ENCODE measurements at places on chromosomes 7 and 10.

DNA sequence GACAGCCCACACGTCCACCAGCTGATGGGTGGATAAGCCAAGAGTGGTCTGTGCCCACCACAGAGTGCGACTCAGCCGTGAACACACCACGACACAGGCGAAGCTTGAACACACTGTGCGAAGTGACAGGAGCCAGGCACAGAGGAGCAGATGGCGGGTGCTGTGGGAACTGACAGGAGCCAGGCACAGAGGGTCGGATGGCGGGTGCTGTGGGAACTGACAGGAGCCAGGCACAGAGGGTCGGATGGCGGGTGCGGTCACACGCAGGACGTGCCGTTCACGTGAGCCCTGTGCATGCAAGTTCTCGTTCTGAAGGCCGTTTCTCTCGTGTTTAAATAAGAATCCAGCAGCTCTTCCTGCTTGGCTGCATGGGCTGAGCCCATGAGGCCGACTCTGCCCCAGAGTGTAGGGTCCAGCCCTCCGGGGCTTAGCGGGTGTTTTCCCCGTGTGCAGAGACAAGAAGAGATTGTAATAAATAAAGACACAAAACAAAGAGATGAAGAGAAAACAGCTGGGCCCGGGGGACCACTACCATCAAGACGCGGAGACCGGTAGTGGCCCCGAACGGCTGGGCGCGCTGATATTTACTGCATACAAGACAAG lies 5.9 kb upstream of the ADAP1 start:
- DNase-seq = no peak

DNA sequence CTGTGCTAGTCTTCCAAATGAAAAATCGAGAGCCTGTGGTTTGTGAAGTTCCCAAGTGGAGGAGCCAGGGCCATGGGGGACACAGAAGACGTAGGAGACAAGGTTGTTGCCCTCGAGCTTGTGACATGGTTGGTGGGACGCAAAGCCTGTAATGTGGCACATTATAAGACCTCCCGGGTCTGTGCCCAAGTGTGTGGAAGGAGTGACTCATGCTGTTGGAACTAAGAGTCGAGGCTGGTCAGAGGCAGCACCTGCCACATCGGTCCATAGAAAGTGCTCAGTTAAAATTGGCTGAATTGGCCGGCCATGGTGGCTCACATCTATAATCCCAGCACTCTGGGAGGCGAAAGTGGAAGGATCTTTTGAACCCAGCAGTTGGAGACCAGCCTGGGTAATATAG lies 27.0 kb upstream of the PODXL start:
- DNase-seq = no peak

DNA sequence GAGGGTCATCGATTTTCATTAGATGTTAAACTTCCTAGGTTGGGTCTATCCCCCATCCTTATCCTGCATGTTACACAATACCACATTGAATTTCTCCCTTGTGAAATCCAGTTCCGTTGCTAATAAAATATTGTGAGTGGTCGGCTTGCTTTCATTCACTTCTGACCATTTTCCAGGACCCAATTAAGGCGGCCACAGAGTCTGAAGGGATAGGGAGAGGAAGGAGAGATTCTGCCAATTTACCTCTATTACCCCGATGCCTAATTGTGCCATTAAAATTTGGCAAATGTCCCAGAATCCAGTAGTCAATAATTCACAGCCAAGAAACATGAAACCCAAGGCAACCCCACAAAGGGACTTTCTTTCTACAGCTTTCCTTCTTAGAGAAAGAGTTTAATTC lies 129.9 kb downstream of the IPMK start:
- no peak for DNase-seq

- no peak for DNase-seq
Measured at GRCh38 chr10:117005026-117005526, at the start of gene SHTN1. SHTN1 (minus strand) TSS chr10:117005187; CDS start chr10:117005079, 108 bp downstream.

DNA sequence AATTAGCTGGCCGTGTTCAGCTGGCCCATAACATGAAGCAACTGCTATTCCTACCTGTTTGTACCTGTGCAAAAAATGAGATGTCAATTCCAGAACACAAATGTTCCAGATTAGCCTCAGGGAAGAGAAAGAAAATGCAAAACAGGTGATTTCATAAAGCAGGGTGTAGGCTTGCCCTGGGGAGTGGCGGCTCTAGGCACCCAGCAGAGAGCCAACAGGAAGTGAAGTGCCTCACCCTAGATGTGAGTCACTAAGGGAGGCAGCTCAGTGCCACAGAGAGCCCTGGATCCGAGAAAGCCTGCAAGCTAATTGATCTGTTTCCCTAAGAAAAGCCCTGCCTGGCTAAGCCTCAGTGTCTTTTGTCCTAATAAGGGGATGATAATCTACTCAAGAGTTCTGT lies 240.0 kb downstream of the ARHGAP21 start:
- DNase-seq = no peak

GRCh38 chr10:30032125-30032524 lies 27.3 kb downstream of the JCAD start:
- no peak for DNase-seq

DNA sequence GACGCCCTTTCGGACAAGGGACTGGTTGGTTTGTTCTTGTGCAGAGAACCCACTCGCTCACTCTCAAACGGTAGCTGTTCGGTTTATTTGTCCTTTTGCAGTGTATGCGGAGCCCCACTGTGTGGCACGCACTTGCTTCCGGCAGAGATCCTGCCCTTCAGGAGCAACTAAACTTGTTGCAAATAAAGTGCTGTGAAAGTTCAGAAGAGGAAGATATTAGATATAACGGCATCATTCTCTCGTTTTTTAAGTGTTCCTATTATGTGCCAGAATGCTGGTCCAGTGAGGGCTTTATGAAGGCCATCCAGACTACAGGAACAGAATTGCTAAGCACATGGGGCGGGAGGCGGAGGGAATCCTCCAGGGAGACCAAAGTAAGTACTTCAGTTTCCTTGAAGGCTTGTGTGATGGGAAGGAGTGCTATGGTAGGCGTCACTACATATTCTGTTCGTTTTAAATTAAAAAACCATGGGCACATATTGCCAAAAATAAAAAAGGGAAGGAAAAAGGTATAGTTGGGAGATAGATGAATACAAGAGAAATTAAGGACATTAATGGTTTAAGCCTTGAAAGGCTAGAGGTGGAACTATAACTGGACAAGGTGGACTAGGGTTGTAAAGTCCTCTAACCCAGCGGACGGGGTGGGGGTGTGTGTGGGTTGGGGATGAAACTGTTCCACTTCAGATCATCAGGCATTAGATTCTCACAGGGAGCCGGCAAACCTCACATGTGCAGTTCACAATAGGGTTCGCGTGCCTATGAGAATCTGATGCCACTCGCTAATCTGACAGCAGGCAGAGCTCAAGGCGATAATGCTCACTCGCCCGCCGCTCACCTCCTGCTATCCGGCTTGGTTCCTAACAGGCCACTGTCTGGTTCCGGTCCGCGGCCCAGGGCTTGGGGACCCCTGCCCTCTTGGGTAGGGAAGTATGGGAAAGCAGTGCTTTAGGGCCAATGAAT lies 704 bp upstream of the ERLIN1 start:
- no peak for DNase-seq

DNA sequence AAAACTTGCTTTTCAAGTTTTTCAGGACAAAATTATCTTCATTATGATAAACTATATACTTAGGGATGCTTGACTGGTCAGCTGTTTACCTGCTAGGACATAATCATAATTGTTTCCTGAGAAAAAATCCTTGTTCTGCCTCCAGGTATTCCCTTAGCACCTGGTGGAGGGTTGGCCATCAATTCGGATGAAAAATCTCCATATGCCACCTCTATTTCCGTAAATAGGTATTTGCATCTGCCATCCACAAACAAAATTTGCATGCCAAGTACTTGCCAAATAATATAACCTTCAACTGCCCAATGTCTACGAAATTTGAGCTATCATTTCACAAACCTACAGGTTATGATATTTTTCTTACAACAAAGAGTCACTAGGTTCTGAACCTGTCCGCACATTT lies 126.2 kb downstream of the RNF133 start:
- no peak for DNase-seq

- no peak for DNase-seq
Measured at GRCh38 chr7:66043681-66044497, 31.7 kb upstream of the ASL start.

DNA sequence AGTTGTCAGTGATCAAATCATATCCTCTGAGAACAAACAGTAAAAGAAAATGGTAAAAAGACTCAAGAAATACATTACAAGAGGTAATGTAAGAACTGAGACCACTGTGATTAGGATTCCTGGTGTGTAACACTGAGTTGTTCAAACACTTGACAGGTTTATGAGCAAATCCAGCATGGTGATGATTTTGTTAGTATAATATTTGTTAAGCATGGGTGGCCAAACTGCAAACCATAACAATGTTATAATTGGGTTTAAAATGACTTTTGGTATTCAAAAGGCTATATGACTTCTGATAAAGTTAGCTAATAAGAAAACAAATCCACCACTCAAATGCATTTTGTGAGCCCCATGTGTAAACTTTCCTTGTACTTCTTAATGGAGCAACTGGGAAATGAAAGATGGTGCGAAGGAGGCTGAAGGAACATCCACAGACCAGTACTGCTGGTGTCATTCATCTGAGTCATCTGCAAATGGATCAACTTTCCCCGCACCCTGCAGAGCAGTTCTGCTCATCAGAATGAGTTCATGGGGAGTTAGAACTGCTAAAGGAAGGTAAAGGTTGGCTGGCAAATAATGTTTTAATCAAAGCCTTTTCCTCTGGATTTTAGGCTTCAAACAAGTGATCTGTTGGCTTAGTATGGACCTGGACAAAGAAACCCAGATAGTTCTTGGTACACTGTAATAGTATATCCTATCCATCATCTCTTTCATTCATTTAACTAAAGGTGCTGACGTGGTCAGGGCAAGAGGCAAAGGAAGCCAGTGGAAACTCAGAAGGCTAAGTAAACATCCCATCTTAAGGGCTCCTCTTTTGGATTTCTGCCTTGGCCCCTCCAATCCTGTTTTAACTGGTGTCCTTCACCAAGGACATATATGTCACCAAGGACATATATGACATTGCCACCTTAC lies 45.0 kb downstream of the AFAP1L2 start:
- DNase-seq = no peak

DNA sequence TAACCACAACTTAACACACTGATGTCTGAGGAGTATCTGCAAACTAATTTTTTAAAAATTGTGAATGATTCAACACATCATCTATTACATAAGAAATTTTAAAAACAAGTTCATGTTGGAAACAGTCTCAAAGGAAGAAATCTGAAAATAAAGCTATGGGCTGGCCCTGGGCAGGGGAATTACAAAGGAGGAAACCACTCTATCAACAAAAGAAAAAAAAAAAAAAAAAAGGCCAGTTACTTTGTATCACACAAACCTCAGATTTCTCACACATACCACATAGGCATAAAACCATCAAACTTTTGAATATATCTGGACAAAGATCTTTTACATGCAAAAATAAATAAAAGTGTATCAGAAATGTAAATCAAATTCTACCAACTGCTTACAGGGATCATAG lies 20.8 kb downstream of the TIAL1 start:
- no peak for DNase-seq

- no peak for DNase-seq
Measured at GRCh38 chr10:14681305-14681704, 93.4 kb downstream of the FAM107B start.

DNA sequence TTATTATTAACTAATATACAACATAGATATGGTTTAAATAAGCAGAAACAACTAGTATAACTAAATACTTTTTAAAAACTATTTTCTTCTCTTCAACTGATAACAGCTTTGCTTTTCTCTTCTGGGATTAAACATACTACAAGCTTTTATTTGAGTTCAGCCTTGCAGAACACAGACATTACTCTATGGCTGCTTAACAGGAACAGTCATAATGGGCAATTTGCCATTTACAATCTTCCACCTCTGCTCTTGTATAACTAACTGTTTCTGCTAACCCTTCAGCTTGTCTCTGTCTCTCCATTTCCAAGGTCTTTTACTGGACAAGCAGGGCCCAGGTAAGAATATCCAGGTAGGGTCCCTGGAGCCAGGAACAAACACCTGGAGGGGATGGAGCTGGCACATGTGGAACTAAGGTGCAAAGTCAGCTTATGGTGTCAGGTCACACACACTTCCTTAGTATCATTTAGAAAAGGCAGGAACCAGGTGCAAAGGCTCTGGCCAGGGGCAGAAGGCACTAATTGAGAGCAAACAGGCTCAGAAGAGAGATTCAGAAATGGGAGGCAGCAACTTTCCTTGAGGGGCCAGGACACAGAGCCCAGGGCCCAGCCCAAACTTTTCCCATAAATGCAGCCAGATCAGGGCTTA lies 93.1 kb downstream of the STRA8 start:
- no peak for DNase-seq

- no peak for DNase-seq
Measured at GRCh38 chr7:4010061-4010605, 672.0 kb upstream of the FOXK1 start.

- DNase-seq = no peak
Measured at GRCh38 chr7:36787933-36788378, 63.7 kb upstream of the AOAH start.

DNA sequence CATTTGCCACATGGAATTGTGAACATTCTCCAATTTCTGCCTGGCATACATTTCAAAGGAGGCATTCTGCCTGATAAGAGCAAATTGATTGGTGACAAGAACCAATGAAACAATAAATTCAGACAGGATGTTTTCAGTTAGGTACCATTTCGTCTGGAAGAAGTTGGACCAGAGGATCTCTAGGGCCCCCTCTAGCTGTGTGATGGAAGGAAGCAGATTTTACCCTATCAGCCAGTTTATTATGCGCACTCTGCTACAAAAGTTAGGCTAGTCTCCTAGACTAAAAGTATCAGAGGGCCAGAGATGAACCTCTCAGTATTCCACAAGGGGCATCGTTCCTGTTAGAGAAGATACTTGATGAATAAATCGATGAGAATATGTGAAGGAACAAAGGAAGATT lies 118.0 kb downstream of the BUB3 start:
- no peak for DNase-seq

DNA sequence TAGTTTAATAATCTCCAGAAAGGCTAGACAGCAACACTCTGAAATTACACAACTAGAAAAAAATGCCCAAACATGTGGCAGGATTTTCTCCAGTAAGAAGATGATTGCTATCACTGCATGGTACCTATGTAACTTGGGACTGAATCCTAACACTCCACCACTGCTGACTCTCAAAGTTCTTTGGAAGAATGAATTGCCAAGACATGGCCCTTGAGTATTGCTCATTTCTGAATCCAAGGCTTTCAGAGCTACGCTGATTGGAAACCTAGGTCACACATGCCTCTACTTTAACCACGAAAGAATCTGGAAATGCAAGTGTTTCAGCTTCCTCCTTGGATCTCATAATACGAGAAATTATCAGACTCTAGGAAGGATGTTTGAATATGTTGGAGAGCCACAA lies 167.5 kb upstream of the CELF2 start:
- no peak for DNase-seq

- no peak for DNase-seq
Measured at GRCh38 chr10:129854796-129855705, 109.0 kb downstream of the EBF3 start.

GRCh38 chr7:24227068-24227467 lies 56.9 kb upstream of the NPY start:
- DNase-seq = no peak

- DNase-seq = no peak
Measured at GRCh38 chr7:27973625-27974024, 207.0 kb downstream of the JAZF1 start.
